Naive B cell (primary cell): ENCODE measurements at places on chromosomes 11 and 22. TPM values are rescaled to one million over a fixed set of nuclear protein-coding genes. Genes with fewer than 3 reads are reported as not detected.

GRCh38 chr11:65903068-65903481 lies 2.9 kb upstream of the FOSL1 start:
- peak overlapping the region; percentile 68 for H3K27ac ChIP-seq
- no peak overlapping the region for H3K4me3 ChIP-seq
- no peaks in the 10 kb centered on the region for H3K36me3 ChIP-seq
- peaks cover 3% of the 10 kb centered on the region for H3K4me1 ChIP-seq

GRCh38 chr22:30144391-30144790 lies 64.1 kb downstream of the HORMAD2 start:
- H3K36me3 ChIP-seq = peaks cover 22% of the 10 kb centered on the region
- no peak for DNase-seq
- no peak overlapping the region for H3K4me3 ChIP-seq
- H3K27ac ChIP-seq = no peak overlapping the region

- H3K27ac ChIP-seq = peak overlapping the region; percentile 97
- no peaks in the 10 kb centered on the region for H3K27me3 ChIP-seq
- no peak for DNase-seq
- peak overlapping the region; percentile 18 for H3K4me3 ChIP-seq
These were observed 28.1 kb upstream of the P2RY2 start for GRCh38 chr11:73189723-73190556.

The MAPK8IP1 gene
- polyA plus RNA-seq = 0.35 TPM

The OR8B4 gene
- polyA plus RNA-seq = not detected

The PLAAT4 gene
- 31.7 TPM for polyA plus RNA-seq

The LAYN gene
- not detected for polyA plus RNA-seq
